ENCODE measurements at places on chromosomes 4 and X.

GRCh38 chr4:46830971-46831454 lies 78.0 kb downstream of the COX7B2 start:
- DNase-seq, result no peak

GRCh38 chr4:818106-818921 lies 7.6 kb downstream of the CPLX1 start:
- DNase-seq, result no peak

DNA sequence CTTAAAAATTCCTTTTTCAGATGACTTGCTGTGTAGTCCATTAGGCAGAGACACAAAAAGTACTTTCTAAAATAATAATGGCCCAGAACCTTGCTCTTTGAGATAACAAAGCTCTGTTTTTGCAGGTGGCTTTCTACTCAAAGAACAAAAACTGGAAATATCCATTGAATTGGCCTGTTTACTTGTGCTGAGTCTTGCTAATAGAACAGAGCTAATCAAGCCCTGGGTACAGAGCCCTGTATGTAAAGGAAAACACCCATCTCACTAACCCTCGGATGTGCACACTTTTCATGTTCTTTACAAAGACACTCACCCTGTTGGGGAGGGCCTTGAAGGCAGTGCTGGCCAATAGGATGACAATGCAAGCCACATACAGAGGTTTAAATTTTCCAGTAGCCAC lies 27.0 kb upstream of the LNX1 start:
- no peak for DNase-seq

- DNase-seq, result no peak
Observed at GRCh38 chr4:105060628-105061027, 86.0 kb upstream of the TET2 start.

- DNase-seq, result peak; percentile 96
Observed at GRCh38 chr4:8472689-8473197, 32.2 kb downstream of the TRMT44 start.

- DNase-seq, result no peak
Observed at GRCh38 chr4:119781044-119781443, 152.4 kb upstream of the PDE5A start.

GRCh38 chrX:86051741-86052140 lies 4.4 kb upstream of the CHM start:
- no peak for DNase-seq

GRCh38 chrX:139581068-139581467 lies 50.5 kb downstream of the F9 start:
- no peak for DNase-seq

DNA sequence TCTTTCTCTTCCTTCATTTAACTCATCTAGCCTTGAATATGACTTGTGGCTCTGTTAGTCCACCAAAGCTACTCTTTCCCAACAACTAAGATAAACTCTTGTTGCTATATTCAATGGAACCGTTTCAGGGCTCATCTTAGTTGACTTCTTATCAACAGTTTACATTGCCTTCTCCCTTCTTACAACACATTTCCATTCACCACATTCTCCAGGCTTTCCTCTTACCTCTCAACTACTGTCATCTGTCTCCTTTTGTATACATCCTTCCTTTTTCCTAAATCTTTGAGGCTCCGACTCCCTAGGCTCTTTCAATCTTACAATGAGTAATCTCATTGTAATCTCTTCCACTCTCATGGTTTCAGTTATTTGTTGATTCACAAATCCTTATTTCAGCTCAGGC lies 58.5 kb downstream of the NCAPG start:
- no peak for DNase-seq

All from cardiac fibroblast (primary cell).